ENCODE measurements at places on chromosomes 16 and 17. TPM values are rescaled to one million over a fixed set of nuclear protein-coding genes. Genes with fewer than 3 reads are reported as not detected.

HOXB6 gene
- 2.0 TPM for total RNA-seq

- DNase-seq, result peak; percentile 77
Measured at GRCh38 chr17:2070241-2071023, 15.5 kb downstream of the HIC1 start.

- no peak for DNase-seq
Measured at GRCh38 chr17:61431594-61432311, 20.5 kb upstream of the TBX4 start.

DNA sequence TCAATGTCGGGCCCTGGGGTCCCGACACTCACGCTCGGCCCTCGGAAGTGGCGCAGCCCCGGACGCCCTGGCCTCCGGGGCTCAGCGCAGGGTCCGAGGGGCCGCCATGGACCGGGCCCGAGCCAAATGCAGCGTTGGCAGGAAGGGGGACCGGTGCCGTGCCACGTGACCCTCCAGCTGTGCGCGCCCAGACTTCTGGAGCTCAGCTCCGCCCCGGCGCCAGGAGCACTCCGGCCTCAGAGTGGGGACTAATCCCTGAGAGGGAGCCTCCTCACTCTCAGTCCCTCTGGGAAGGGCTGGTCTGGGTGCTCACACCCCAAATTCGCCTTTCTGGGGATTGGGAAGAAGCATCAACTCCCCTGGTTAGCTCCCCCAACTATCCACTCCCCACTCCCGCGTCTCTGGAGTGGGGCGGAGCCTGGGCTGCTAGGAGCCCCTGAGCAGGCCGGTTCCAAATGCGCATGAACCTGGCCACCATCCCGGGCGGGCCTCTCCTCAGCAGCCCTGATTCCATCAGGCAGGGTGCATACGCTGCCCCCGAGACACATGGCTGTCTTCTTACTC, at the start of gene B3GNT9:
Gene B3GNT9 (minus strand): TSS at position 166 of the 564 bp plus-strand sequence. CDS start 513 bp downstream, outside the sequence.
- peak; percentile 60 for DNase-seq
